ENCODE measurements at places on chromosomes 6 and 20. TPM values are rescaled to one million over a fixed set of nuclear protein-coding genes. Genes with fewer than 3 reads are reported as not detected.

The NSFL1C gene
- 56.6 TPM for total RNA-seq

The KCNK16 gene
- not detected for total RNA-seq

The TNXB gene
- total RNA-seq, result 73.0 TPM

The CCDC170 gene
- 0.36 TPM for total RNA-seq

The ERVFRD-1 gene
- not detected for total RNA-seq

The ADGB gene
- total RNA-seq, result not detected

DNA sequence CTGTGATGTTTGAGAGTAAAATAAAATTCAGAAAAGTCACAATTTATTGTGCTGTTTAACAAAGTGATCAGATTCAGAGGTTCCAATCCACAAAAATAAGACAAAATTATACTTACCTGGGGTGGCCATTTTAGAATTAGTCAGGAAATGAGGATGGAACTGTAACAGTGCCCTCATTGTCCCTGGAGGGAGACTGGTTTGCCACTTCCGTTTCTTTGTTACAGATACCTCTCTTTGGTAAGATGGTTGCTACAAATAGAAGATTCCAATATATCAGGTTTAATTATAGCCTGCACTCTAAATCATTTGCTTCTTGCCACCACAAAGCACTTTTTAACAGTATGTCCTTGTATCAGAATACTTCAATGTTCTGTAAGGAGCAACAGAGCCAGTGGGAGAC is 95.6 kb downstream of the CTNNBL1 start:
- peak overlapping the region; percentile 2 for H3K27ac ChIP-seq
- H3K4me3 ChIP-seq, result no peak overlapping the region
- H3K27me3 ChIP-seq, result no peaks in the 10 kb centered on the region
- peaks cover 10% of the 10 kb centered on the region for H3K4me1 ChIP-seq

DNA sequence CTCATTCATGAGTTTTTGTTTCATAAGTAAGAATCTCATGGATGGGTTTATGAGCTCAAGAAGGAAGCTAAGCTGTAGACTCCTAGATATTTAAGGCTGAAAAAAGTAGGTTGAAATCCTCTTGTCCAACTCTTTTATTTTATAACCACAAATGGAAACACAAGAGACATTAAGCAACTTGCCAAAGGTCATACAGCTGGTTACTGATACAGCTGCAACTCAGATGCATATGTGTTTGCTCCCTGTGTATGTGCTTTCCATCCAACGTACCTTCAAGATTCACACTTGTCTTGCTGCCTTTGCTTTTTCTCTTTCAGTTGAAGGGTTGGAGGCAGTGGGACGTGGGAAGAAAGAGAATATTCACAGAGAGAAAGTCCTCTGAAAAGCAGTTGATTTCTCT is 153.5 kb upstream of the STMND1 start:
- peaks cover 16% of the 10 kb centered on the region for H3K4me1 ChIP-seq
- peaks cover 1% of the 10 kb centered on the region for H3K27me3 ChIP-seq
- DNase-seq, result no peak
- H3K36me3 ChIP-seq, result no peaks in the 10 kb centered on the region
- no peak overlapping the region for H3K27ac ChIP-seq
- no peak overlapping the region for H3K4me3 ChIP-seq

GRCh38 chr6:6595952-6596351 is 7.4 kb downstream of the LY86 start:
- H3K27me3 ChIP-seq, result no peaks in the 10 kb centered on the region
- H3K4me1 ChIP-seq, result peaks cover 77% of the 10 kb centered on the region
- no peaks in the 10 kb centered on the region for H3K36me3 ChIP-seq

DNA sequence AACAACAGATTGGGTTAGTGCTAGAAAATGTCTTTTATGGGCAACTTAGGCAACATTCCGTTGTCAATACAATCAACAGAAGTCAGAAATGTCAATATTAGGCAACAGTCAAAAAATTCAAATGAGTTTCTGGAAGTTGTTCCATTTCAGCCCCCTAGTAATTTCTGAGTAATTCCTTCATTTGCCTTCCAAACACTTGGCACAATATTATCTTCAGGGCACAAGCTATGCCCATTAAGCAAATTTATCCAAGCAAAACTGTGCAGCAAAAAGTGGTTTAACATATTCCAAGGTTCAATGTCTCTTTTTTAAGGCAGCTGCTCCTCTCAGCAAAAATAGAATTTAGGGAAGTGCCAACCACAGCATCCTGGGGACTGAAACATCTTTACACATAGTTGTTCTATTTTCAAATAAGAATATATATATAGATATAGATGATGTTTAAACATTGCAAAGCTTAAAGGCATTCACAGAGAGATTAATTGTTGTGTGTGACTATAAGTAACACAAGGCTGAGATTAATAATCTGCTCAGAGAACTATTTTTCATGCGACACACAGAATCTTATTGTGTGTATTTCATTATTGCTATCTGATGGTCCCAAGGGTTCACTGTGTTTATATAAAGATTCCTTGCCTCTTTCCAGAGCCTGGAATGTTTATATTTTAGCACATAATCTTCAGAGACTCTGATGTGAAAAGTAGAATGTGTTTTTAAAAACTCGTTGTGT is 75.2 kb upstream of the ADTRP start:
- DNase-seq, result no peak
- H3K27ac ChIP-seq, result no peak overlapping the region
- H3K27me3 ChIP-seq, result no peaks in the 10 kb centered on the region
- H3K4me3 ChIP-seq, result no peak overlapping the region
- peaks cover 6% of the 10 kb centered on the region for H3K4me1 ChIP-seq

DNA sequence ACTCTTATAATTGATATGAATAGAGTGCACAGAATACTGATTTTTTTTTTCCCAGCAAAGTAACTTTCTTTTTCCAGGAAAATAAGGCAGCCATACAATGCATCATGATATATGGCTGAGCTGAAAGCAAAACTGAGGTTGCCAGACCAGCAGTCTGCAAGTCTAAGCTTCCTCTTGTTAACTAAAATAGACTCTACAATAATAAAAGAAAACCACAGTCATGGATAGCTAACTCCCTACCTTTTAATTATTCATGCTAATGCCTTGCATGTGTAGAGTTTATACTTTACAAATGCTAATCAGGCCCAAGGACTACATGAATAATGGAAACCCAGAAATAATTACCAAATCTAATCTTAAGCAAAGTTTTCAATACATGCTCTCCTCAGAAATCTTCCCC is 47.4 kb downstream of the MAP7 start:
- H3K4me1 ChIP-seq, result no peaks in the 10 kb centered on the region
- no peak for DNase-seq
- H3K36me3 ChIP-seq, result no peaks in the 10 kb centered on the region
- no peak overlapping the region for H3K4me3 ChIP-seq

- H3K4me1 ChIP-seq, result no peaks in the 10 kb centered on the region
- DNase-seq, result no peak
- H3K27me3 ChIP-seq, result no peaks in the 10 kb centered on the region
- H3K4me3 ChIP-seq, result no peak overlapping the region
Observed at GRCh38 chr6:51098791-51099190, 280.1 kb downstream of the TFAP2B start.

GRCh38 chr6:42086046-42087035 is 36.0 kb downstream of the TAF8 start:
- H3K27ac ChIP-seq, result peak overlapping the region; percentile 87
- H3K4me1 ChIP-seq, result peaks cover 53% of the 10 kb centered on the region
- no peak for DNase-seq
- H3K36me3 ChIP-seq, result peaks cover 8% of the 10 kb centered on the region

- peaks cover 22% of the 10 kb centered on the region for H3K27me3 ChIP-seq
- no peak overlapping the region for H3K27ac ChIP-seq
- DNase-seq, result no peak
- no peaks in the 10 kb centered on the region for H3K36me3 ChIP-seq
- H3K4me3 ChIP-seq, result no peak overlapping the region
Observed at GRCh38 chr20:917416-917815, 1.3 kb upstream of the ANGPT4 start.

Measured in left ventricle myocardium inferior (tissue), 1 donor.